ENCODE measurements at places on chromosomes 1 and 21. TPM values are rescaled to one million over a fixed set of nuclear protein-coding genes. Genes with fewer than 3 reads are reported as not detected.

DNA sequence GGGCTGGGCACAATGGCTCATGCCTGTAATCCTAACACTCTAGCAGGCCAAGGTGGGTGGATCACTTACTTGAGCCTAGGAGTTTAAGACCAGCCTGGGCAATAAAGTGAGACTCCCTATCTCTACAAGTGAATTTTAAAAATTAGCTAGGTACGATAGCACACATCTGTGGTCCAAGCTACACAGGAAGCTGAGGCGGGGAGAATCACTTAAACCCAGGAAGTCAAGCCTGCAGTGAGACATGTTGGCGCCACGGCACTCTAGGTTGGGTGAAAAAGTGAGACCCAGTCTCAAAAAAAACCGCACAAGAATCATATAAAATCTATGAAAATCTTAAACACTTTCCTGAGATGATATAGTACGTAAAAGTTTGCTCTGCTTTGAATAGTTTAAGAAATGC lies 30.2 kb downstream of the DBT start:
- no peaks in the 10 kb centered on the region for H3K36me3 ChIP-seq
- no peak overlapping the region for H3K27ac ChIP-seq
- H3K4me1 ChIP-seq = no peaks in the 10 kb centered on the region
- H3K4me3 ChIP-seq = no peak overlapping the region

DNA sequence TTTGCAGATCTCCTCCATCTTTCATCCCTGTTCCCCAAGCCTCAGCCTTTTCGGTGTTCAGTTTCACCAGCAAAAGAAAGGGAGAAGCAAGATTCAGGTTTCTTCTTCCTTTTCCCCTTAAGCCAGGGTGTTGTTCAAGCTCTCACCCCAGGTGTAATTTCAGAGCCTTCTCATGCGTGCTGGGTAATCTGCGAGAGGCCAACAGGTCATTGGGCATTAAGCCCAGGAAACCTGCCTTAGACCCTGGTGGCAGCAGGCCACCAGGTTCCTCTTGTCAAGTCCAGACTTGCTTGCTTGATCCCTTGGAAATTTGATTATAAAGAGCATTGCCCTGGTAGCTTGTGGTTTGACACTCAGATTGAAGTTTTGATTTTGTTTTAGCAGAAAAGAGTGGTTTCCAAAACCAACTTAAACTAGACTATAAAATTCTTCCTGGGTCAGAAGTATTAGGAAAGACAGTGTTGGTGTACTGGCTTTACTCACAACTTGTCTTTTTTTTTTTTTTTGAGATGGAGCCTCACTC lies 6.9 kb downstream of the AKR1A1 start:
- H3K4me3 ChIP-seq = no peak overlapping the region
- no peak for DNase-seq
- H3K27me3 ChIP-seq = no peaks in the 10 kb centered on the region

DNA sequence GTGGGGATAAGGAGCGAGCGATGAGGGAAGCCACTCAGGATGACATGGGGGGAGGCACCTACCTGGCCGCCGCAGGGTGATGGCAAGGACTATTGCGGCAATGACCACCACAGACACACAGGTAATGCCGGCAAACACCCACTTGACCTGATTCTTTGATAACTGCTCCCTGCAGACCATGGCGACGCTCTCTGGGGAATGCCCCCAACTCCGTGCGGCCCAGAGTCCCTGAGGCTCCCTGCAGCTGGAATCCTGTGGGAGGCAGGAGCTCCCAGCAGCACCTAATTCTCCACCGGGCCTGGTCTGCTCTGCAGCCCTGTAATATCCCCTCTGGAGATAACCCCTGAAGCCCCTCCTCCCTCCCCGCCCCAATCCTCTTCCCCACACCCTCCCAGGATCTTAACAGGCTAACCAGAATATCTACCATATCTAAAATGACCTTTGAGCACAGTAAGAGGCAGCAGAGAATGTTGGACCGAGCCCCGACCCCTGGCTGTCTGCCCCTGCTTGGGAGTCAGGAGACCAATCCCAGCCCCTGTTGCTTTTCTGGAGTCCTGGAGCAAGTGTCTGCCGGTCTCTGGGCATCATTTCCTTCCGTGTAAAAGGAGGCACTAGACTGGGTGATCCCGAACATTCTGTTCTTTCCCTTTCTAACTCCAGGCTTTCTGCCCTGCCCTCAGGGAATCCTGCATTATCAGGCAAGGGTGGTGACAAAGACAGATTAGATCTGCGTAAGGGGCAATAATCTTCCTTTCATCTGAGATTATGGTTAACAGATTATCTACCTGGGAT lies at the start of gene FAM151A:
Gene FAM151A, minus strand, starts transcription at position 310 of the 792 bp plus-strand sequence. Its CDS starts 130 bp downstream, at position 180.
- H3K4me1 ChIP-seq = no peaks in the 10 kb centered on the region
- no peaks in the 10 kb centered on the region for H3K27me3 ChIP-seq
- H3K4me3 ChIP-seq = no peak within 1 kb of the TSS

DNA sequence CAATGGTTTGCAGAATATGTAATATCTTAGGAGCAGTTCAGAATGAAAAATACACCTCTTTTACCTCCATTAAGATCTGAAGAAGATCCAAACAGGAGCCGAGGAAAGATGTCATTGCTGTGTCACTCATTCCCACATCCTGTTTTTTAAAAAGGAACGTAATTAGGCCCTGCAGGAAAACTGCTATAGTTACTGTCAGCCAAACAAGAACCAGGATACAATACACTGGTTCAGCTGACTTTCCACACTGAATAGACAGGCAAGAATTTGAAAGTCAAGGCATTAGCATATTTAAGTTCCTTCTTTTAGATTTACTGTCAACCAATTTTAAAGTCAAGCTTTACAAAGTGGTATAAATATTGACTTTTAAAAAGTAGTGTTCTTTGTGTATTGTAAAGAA lies 63.8 kb downstream of the IARS2 start:
- H3K27ac ChIP-seq = no peak overlapping the region
- H3K4me3 ChIP-seq = no peak overlapping the region
- no peaks in the 10 kb centered on the region for H3K36me3 ChIP-seq
- no peaks in the 10 kb centered on the region for H3K4me1 ChIP-seq

DNA sequence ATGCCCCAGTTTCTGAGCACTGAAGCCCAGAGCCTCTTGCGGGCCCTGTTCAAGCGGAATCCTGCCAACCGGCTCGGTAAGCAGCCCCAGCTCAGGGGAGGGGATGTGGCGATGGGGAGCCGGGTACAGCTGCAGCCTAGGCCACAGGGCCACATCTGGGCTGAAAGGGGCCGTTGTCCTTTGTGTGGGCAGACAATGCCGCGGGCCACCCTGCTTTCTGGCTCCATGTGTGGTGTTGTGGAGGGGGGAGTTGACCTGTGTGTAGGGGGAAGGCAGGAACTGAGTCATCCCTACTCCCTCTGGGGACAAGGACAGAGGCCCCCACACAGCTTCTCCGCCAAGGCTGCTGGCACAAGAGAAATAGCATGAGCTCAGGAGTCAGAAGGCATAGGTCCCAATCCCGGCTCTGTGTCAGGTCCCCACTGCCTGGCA lies 26.0 kb downstream of the RPS6KA1 start:
- no peaks in the 10 kb centered on the region for H3K36me3 ChIP-seq
- no peaks in the 10 kb centered on the region for H3K27me3 ChIP-seq
- no peaks in the 10 kb centered on the region for H3K4me1 ChIP-seq
- H3K27ac ChIP-seq = no peak overlapping the region
- no peak overlapping the region for H3K4me3 ChIP-seq

DNA sequence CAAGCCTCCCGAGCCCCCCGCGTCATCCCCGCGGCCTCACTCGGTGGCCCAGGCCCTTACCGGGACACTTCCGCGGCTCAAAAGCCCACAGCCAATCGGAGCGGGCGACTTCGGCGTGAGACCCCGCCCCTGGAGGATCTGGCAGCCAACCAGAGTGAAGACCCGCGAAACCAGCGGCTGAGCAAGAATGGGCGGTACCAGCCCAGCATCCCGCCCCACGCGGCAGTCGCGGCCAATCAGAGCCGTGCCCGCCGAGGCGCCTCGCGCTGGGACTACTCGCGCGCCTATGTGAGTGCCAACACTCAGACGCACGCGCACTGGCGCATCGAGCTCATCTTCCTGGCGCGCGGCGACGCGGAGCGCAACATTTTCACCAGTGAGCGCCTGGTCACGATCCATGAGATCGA lies 22.5 kb downstream of the DISP3 start:
- no peaks in the 10 kb centered on the region for H3K4me1 ChIP-seq
- H3K27ac ChIP-seq = no peak overlapping the region
- no peaks in the 10 kb centered on the region for H3K27me3 ChIP-seq
- H3K4me3 ChIP-seq = no peak overlapping the region
- H3K36me3 ChIP-seq = no peaks in the 10 kb centered on the region

VAMP4 gene
- 8.2 TPM for total RNA-seq
